T-helper 1 cell treated with Interleukin-12 subunit alpha and Interleukin-12 subunit beta and Interleukin-4 antibody, amounts not matched to agents 30 ng/mL and 1 ng/mL, for 36 hours (primary cell): ENCODE measurements at places on chromosomes 3 and 15. TPM values are rescaled to one million over a fixed set of nuclear protein-coding genes. Genes with fewer than 3 reads are reported as not detected.

The STX19 gene
- not detected in 2 replicates for total RNA-seq

The ADAMTS9 gene
- not detected in 2 replicates for total RNA-seq

The SOX14 gene
- not detected in 2 replicates for total RNA-seq

The TNK2 gene
- 110 and 111 TPM in 2 replicates for total RNA-seq

The C3orf33 gene
- 0.46 and 0.83 TPM in 2 replicates for total RNA-seq

The GOLGA8J gene
- total RNA-seq = 0.74 TPM in 1 of 2 replicates, not detected in the other

The FAM174B gene
- 3.1 and 4.8 TPM in 2 replicates for total RNA-seq

The COPS2 gene
- 64.6 and 65.9 TPM in 2 replicates for total RNA-seq

The GOLGA6L4 gene
- total RNA-seq = 1.2 and 1.3 TPM in 2 replicates

The DLL4 gene
- not detected in 2 replicates for total RNA-seq
